ENCODE measurements at places on chromosomes 3 and 15.

DNA sequence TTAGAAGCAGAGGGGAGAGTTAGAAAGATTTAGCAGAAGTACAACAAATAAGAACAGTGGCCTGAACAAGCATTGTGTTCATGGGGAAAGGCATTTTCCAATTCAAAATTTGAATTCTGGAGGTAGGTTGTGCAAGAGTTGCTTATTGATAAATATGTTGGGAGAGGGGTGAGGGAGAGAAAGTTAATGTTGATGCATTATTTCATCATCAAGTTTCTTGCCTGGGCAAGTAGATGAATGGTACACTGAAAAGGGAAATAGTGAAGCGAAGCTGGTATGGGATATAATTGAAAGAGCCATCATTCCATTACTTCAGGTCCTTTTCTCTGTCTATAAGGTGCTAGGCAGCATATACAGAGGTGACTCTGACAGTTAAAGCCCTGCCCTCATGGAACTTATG is 288.9 kb upstream of the GBE1 start:
- no peak for DNase-seq

DNA sequence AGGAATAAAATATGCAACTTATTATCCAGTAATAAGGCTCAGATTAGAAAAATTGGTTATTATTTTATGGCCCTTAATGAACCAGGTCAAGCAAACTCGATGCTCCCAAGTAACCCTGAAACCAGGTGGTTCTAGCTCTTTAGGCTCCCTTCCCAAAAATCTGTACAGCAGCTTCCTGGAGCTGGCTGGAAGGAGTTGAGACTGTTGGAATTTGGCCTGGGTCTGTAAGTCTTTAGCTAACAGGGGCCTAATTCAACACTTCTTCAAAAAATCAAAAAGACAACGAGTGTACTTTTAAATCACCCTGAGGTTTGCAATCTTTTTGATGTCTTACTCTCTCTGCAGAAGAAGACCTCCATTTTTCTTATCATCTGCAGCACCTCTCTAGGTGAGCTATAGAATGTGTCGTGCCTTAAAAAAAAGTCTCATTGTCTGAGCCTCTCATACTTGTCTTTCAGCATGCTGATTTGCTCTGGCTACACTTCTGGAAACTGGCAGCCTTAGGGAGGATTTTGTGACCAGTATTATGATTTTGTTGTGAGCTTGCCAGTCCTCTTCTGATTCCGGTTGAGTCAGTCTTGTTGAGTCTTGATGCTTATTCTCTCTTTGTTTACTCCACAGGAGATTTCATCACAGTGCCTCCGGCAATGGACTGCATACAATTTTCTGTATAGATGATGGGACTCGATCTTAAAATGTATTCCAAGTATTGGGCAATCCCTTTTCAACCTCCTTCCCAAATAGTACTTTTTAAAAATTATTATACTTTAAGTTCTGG is 235.0 kb upstream of the KBTBD8 start:
- DNase-seq, result no peak

DNA sequence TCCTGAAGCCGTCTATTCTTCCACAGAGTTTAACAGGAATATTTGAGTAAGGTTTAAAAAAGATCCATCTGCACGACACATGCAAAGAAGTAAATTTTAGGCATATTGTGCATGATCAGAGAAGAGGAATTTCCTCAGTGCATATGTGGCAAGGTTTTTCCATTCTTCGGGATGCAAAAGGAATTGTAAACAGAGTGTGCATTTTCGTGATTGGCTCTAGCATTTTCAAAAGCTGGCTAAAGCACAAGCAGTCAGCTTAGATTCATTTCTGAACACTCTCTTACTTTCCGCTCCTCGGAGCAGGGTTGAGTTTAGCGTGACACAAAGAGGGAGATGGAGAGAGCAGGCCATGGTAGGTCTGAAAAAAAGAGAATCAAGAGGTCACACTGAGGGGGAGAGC is 128.2 kb downstream of the ADAMTS9 start:
- no peak for DNase-seq

GRCh38 chr3:64382153-64382552 is 156.9 kb upstream of the PRICKLE2 start:
- DNase-seq, result no peak

DNA sequence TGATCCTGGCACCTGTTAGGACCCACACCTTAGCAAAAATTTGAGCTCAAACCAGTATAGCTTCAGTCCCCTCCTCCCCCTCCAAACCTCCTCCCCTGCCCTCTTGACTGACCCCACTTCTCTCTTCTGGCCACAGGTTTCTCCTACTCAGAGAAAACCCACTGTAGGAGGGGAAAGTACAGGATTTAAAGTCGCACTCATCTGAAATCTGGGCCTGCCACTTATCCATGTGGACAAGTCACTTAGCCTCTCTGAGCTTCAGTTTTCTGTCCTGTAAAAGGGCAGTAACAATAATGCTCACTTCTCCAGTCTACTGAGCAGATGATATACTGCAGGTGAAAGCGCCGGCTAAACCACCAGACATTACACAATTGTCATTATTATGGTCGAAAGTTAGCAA is 142.7 kb downstream of the MEGF11 start:
- DNase-seq, result no peak

GRCh38 chr3:12433823-12434222 is 50.5 kb upstream of the TSEN2 start:
- DNase-seq, result no peak

DNA sequence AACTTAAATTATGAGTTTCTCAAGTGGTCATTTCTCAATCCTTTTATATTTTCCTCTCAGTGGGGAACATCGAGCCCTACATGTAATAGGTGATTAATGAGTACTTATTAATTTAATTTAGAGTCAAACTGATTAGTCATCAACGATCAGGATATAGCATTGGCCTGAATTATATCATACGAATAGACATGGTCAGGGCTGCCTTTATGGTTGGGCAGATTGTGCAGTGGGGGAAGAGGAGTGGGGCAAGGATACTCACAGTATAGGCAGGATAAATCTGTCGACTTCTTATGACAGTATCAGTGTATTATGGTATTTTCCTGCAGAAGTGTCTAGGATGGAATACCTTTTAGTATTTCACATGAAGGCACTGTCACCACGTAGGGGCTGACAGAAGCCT is 27.0 kb downstream of the C2CD4A start:
- DNase-seq, result no peak

DNA sequence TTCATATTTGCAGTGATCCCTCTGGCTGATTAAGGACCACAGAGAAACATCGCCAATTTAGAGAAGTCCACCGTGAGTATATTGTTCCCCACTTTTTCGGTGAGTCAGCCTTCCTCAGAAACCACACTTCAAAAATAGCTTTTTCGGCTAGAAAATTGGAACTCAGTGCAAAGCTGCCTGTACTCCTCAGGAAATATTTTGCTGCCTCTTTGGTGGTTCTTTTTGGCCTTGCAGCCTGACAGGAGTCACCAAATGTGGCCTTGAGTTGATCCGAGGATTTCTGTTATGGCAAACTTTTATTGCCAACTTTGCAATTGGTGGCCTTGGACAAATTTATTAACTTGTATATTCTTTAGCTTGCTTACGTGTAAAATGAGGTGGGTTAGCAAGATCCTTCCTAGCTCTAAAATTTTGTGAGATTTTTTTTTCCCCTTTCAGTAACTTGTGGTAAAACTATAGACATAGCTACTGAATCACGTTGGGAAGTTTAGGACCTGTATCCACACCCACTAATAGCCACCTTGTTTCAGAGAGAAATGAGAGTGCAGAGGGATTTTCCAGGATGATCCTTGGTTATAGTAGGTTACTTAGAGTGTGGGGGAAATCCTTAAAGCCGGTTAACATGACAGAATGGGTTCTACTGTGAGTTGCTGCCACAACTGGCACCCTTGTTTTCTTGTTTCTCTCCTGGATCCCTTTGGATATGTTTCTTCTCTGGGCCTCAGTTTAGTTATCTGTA is 9.9 kb downstream of the ARL6IP5 start:
- no peak for DNase-seq

- DNase-seq, result no peak
Observed at GRCh38 chr15:73599934-73600333, 33.3 kb downstream of the NPTN start.

DNA sequence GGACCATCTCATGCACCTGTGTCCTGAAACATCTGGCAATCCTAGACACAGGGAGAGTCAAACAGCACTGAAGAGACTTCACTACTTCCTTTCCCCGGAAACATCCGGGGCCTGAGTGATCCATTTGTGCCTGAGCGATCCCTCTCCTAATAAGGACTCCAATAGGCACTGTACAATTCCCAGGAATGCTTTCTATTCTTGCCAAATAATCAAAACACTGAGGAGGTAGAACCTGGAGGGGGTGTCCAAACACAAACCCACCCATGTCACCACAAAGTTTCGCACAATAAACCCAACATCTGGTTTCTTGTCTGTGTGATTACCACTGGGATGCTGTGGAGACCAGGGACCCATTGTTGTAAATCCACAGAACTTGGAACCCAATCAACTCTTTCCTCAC is 205.0 kb downstream of the OPA1 start:
- no peak for DNase-seq

DNA sequence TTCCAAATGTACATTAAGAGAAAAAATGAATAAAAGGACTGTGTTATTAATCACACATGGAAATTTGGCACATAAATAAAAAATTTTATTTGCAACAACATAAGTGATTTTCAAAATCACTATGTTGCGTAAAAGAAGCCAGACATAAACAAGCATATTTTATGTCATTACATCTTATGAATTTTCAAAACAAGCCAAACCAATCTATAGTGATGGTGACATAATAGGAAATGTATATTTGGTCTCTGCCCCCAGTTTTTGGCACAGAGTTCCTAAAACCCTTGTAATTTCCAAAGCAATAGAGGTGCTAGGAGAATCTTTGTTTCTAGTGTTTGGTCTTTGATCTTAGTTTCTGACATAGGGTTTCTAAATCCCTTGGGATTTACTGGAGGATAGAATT is 543.3 kb downstream of the ZBBX start:
- DNase-seq, result no peak

- no peak for DNase-seq
Observed at GRCh38 chr3:54543446-54543845, 384.4 kb downstream of the LRTM1 start.

GRCh38 chr3:64223791-64224745 is 1.2 kb downstream of the PRICKLE2 start:
- DNase-seq, result no peak

DNA sequence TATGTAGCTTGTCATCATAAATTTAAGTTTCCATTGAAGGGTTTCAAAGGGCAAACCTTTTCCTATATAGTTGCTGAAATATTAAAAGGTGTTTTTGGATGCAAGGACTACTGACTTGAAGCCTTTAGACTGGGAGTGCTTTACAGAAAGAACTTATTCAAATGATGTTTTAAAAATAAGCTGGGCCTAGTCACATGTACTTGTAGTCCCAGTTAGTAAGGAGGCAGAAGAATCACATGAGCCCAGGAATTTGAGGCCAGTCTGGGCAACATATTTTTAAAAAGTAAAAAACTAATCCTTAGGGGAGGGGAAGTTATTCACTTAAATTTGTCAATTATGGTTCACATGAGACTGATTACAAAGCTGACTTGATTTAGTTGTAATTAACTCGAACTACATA is 65.0 kb downstream of the SMARCC1 start:
- no peak for DNase-seq

GRCh38 chr15:26295336-26296085 is 432.4 kb upstream of the ATP10A start:
- no peak for DNase-seq

DNA sequence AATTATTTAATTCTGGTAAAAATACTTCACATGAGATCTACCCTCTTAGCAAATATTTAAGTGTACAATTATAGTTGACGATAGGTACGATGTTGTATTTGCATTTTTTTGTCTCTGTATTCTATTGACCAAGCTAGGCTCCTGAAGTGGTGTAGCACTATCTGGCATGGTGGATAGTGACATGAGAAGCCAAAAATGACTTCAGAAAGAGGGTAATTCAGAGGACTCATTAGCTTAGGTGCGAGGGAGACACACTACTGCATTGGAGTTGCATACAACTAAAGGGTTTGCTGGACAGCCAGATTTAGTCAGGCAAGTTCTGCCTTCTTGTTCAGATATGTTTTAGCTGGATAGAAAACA is 50.6 kb downstream of the KBTBD8 start:
- DNase-seq, result no peak

GRCh38 chr3:98460220-98460619 is 2.8 kb upstream of the OR5K1 start:
- DNase-seq, result no peak

DNA sequence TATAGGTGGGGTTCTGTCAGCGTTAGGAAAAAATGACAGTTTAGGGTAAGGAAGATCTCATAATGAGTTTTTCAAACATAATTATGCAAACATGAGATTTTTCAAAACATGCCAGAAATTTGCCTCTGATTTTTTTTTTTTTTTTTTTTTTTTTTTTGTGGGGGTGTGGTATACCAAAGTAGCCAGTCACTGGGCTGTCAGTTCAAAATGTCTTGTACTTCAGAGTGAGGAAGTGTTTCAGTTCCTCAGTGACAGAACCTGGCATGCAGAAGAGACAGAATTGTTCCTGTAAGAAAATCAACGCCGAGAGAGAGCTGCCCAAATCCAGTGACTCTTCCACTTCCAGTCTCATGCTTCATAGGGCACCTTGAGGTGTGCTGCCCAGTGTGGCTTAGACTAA is 9.7 kb downstream of the NCBP2 start:
- DNase-seq, result no peak

GRCh38 chr3:196280689-196281440 is 6.7 kb downstream of the PCYT1A start:
- no peak for DNase-seq

GRCh38 chr3:120495809-120496208 is 45.0 kb upstream of the FSTL1 start:
- DNase-seq, result no peak

- DNase-seq, result no peak
Observed at GRCh38 chr3:124364317-124365020, 365.8 kb upstream of the UMPS start.

GRCh38 chr3:60651799-60652198 is 599.5 kb downstream of the FHIT start:
- DNase-seq, result no peak

GRCh38 chr3:120864541-120864940 is 43.5 kb upstream of the STXBP5L start:
- no peak for DNase-seq

- no peak for DNase-seq
Observed at GRCh38 chr3:90241481-90241880, 1134.1 kb downstream of the EPHA3 start.

DNA sequence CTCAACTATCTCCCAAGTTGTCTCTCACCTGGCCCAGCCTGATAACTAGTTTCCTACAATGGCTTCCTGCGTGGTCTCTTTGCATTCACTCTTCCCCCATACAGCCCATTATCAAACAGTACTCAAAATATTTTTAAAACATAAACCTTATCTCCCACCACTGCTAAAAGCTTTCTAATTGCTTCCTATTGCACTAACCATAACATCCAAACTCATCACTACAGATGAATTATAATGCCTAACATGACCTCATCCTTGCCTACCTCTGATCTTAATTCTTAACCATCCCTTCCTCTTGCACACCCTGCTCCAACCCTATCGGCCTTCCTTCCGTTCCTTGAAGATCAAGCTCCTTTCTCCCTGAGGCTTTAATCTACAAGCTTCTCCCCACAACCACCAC is 17.0 kb downstream of the ACAP2 start:
- DNase-seq, result no peak

- no peak for DNase-seq
Observed at GRCh38 chr15:78047761-78048627, 29.5 kb downstream of the TBC1D2B start.

All from Caco-2 (cell line).